ENCODE measurements at places on chromosomes 2 and 18.
A peak's percentile ranks its signal among the peaks of the same experiment; 100 is the strongest.

- H3K27me3 ChIP-seq: no peaks in the 10 kb centered on the region
- no peak for DNase-seq
- H3K36me3 ChIP-seq: no peaks in the 10 kb centered on the region
- no peaks in the 10 kb centered on the region for H3K4me1 ChIP-seq
- H3K4me3 ChIP-seq: no peak overlapping the region
- H3K27ac ChIP-seq: no peak overlapping the region
These were observed 117.4 kb upstream of the NABP1 start for GRCh38 chr2:191560411-191560980.

GRCh38 chr2:10071595-10071994, 8.6 kb downstream of the CYS1 start:
- no peaks in the 10 kb centered on the region for H3K36me3 ChIP-seq
- H3K27ac ChIP-seq: no peak overlapping the region
- DNase-seq: no peak

- no peak overlapping the region for H3K4me3 ChIP-seq
- H3K36me3 ChIP-seq: no peaks in the 10 kb centered on the region
- no peak for DNase-seq
- no peak overlapping the region for H3K27ac ChIP-seq
These were observed 9.5 kb downstream of the MAPRE2 start for GRCh38 chr18:35050705-35051195.

DNA sequence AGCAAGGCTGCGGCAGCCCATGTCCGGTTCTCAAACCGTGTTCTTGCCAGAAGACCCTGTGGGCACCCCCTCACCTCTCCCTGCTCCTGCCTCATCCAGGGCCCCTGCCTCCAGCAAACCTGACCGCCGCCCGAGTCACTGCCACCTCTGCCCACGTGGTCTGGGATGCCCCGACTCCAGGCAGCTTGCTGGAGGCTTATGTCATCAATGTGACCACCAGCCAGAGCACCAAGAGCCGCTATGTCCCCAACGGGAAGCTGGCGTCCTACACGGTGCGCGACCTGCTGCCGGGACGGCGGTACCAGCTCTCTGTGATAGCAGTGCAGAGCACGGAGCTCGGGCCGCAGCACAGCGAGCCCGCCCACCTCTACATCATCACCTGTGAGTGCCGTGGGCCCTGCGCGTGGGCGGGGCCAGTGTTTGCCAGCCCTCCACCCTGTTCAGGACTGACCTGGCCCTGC, 32.2 kb downstream of the MTERF4 start:
- no peak overlapping the region for H3K4me3 ChIP-seq
- H3K27ac ChIP-seq: no peak overlapping the region
- H3K36me3 ChIP-seq: peaks cover 91% of the 10 kb centered on the region
- H3K27me3 ChIP-seq: no peaks in the 10 kb centered on the region
- H3K4me1 ChIP-seq: no peaks in the 10 kb centered on the region
- DNase-seq: peak; percentile 64

DNA sequence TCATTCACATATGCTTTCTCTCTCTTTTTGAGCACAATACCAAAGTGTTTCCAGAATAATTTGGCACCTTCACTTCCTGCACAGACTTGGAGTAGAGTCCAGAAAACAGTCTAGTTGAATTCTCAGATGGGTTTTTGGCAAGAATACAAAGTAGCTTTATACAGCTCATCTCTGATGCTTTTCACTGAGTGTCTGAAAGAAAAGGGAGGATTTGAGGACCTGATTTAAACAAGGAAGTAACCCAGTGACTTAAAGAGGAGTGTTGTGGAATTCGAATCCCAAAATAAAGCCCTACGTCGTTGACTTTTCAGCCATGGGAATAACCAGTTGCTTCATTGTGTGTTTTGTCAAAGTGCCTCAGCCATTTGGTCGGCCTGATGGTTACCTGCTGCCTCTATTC, 31.8 kb downstream of the METAP1D start:
- H3K36me3 ChIP-seq: no peaks in the 10 kb centered on the region
- DNase-seq: no peak
- no peaks in the 10 kb centered on the region for H3K27me3 ChIP-seq
- H3K27ac ChIP-seq: no peak overlapping the region
- H3K4me3 ChIP-seq: no peak overlapping the region
- no peaks in the 10 kb centered on the region for H3K4me1 ChIP-seq

DNA sequence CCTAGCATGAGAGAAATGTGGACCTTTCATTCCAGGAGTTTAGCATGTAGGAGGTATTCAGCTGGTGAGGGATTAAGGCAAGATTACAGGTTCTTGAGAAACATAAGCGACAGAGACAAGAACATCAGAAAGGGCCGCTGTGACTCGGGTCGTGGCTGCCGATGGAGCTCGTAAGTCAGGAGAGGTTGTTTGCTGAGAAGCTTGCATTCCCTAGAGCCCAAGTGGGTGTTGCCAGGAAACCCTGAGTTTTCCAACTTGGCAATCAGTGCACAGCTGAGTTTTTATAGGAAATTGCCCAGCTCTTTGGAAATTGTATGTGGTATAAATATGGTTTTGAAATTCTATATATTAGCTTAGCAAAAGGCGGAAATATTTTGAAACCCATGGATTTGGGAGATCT, 46.4 kb upstream of the CYP1B1 start:
- DNase-seq: no peak
- no peaks in the 10 kb centered on the region for H3K36me3 ChIP-seq
- H3K27me3 ChIP-seq: no peaks in the 10 kb centered on the region
- H3K4me3 ChIP-seq: no peak overlapping the region
- peaks cover 12% of the 10 kb centered on the region for H3K4me1 ChIP-seq

DNA sequence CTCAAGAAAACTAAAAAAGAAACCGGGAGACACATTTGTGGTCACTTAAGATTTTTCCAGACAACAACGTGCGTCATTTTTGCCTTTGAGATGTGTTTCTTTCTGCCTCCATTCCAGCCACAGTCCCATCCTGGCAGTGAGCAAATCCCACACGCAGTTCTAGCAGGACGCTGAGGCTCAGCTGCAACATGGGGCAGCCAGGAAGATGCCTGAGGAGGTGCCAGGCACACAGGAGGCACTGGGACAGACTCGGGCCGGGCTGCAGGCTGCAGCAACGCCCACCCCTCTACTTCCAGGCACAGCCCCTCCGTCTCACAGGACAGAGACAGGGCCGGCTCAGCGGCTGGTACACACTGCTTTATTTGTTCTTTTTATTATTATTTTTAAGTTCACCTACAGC, 13.1 kb downstream of the KLF11 start:
- no peaks in the 10 kb centered on the region for H3K27me3 ChIP-seq
- peaks cover 35% of the 10 kb centered on the region for H3K36me3 ChIP-seq
- H3K27ac ChIP-seq: no peak overlapping the region
- H3K4me1 ChIP-seq: peaks cover 20% of the 10 kb centered on the region
- H3K4me3 ChIP-seq: no peak overlapping the region

- no peaks in the 10 kb centered on the region for H3K4me1 ChIP-seq
- H3K36me3 ChIP-seq: no peaks in the 10 kb centered on the region
- H3K27ac ChIP-seq: no peak overlapping the region
- DNase-seq: no peak
These were observed 19.2 kb upstream of the NCKAP1 start for GRCh38 chr2:183057333-183057985.

GRCh38 chr2:28621172-28622100, 125.6 kb downstream of the PLB1 start:
- peak; percentile 89 for DNase-seq
- H3K4me3 ChIP-seq: no peak overlapping the region
- peaks cover 48% of the 10 kb centered on the region for H3K4me1 ChIP-seq
- H3K27me3 ChIP-seq: no peaks in the 10 kb centered on the region

GRCh38 chr2:31066086-31066485, 72.2 kb downstream of the GALNT14 start:
- DNase-seq: no peak
- H3K27me3 ChIP-seq: no peaks in the 10 kb centered on the region
- H3K4me1 ChIP-seq: no peaks in the 10 kb centered on the region

DNA sequence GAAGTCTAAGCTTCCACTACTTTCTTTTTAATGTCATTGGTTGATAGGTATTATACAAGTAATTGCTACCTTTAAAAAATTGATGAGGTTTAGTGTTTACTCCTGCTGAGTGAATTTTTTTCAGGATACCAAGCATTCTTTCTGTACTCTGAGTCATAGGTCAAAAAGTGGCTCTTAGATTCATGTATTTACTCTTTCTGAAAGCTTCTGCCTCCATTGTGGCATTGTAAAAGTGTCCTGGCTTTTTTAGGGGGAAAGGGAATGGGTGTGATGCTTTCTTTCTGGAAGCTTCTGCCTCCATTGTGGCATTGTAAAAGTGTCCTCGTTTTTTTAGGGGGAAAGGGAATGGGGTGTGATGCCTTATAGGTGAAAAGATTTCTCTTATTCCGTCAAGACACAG, 286.5 kb downstream of the LPIN1 start:
- no peak overlapping the region for H3K27ac ChIP-seq
- no peak for DNase-seq
- H3K4me3 ChIP-seq: no peak overlapping the region
- no peaks in the 10 kb centered on the region for H3K4me1 ChIP-seq
- no peaks in the 10 kb centered on the region for H3K36me3 ChIP-seq

DNA sequence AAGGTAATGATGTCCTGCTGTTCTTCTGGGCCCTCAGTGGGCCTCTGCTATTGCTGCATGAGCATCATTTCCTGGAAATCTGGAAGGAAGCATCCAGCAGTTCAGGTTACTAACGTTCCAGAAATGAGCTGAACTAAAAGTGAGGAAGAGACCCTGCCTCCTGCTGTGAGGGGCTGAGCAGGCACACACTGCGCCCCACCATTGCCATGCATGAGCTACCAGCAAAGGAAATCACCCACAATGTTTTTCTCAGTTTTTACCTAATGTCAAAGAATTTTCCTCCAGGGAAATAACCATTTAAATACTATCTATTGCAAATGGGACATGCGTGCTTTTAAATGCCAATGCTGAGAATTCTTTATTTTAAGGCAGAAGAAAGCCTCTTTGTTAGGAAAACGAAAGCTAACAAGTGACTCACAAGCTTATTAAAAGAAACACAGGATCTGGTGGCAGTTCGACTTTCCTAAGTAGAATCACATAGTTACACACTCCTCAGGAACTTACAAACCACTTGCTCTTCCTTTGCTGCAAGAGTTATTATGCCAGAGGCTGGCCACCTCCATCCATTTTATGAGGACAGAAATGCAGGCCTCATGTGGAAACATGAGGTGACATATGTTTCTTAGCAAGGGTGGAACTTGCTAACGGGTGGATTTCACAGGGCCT, 152.6 kb upstream of the TTC39C start:
- H3K4me1 ChIP-seq: no peaks in the 10 kb centered on the region
- DNase-seq: no peak
- peaks cover 40% of the 10 kb centered on the region for H3K36me3 ChIP-seq

GRCh38 chr2:128416109-128416785, 97.6 kb upstream of the HS6ST1 start:
- H3K27ac ChIP-seq: no peak overlapping the region
- no peaks in the 10 kb centered on the region for H3K4me1 ChIP-seq
- H3K4me3 ChIP-seq: no peak overlapping the region

DNA sequence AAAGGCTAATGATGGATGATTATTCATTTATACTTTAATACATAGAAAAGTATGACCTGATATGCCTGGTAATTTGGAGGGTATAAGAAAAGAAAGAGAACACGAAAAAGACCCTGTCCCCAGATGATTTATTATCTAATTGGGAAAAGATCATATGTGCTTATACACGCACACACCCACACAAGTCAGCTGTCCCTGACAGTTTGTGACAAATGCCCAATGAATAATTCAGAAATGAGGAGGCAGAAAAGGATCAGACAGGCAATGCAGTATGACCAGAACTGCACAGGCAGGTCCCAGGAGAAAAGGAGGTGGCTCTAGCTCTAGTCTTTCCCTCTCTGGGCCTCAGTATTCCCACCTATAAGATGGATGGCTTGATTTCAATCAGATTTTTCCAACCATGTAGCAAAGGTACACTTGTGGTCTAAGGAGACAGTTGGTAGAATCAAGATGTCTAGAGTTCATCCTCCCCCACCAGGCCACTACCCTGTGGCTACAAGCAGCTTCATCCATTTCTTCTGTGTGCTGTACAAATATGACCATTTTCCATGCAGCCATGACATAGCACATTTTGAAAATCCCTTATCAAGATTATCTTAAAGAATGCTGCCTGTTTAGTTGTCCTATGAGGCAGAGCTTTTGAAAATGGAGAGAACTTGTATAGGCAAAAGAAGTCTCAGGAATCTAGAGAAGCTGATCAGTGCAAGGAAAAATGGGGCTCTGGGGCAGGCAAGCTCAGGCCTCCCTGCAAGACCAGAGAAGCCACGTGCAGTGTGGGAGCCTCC, 19.7 kb downstream of the CYRIA start:
- H3K4me1 ChIP-seq: peaks cover 29% of the 10 kb centered on the region
- DNase-seq: no peak
- H3K4me3 ChIP-seq: no peak overlapping the region
- no peaks in the 10 kb centered on the region for H3K27me3 ChIP-seq
- H3K36me3 ChIP-seq: no peaks in the 10 kb centered on the region
- H3K27ac ChIP-seq: no peak overlapping the region

- no peaks in the 10 kb centered on the region for H3K27me3 ChIP-seq
- peaks cover 54% of the 10 kb centered on the region for H3K36me3 ChIP-seq
- no peak for DNase-seq
- no peak overlapping the region for H3K4me3 ChIP-seq
- H3K4me1 ChIP-seq: peaks cover 3% of the 10 kb centered on the region
These were observed 59.5 kb downstream of the PUM2 start for GRCh38 chr2:20291106-20291564.

- H3K36me3 ChIP-seq: no peaks in the 10 kb centered on the region
- no peak for DNase-seq
- H3K4me1 ChIP-seq: no peaks in the 10 kb centered on the region
- H3K27me3 ChIP-seq: no peaks in the 10 kb centered on the region
- H3K27ac ChIP-seq: no peak overlapping the region
- H3K4me3 ChIP-seq: no peak overlapping the region
These were observed 58.4 kb downstream of the RABL2A start for GRCh38 chr2:113685471-113685870.

GRCh38 chr2:230661072-230661957, 51.3 kb upstream of the CAB39 start:
- H3K36me3 ChIP-seq: no peaks in the 10 kb centered on the region
- peaks cover 25% of the 10 kb centered on the region for H3K4me1 ChIP-seq
- no peak overlapping the region for H3K27ac ChIP-seq
- H3K4me3 ChIP-seq: no peak overlapping the region
- no peak for DNase-seq
- H3K27me3 ChIP-seq: no peaks in the 10 kb centered on the region

GRCh38 chr2:144520756-144521487, 1.0 kb upstream of the ZEB2 start:
- peaks cover 81% of the 10 kb centered on the region for H3K27me3 ChIP-seq
- DNase-seq: no peak
